ENCODE measurements at places on chromosomes 12 and 14.
A peak's percentile ranks its signal among the peaks of the same experiment; 100 is the strongest.

- DNase-seq = no peak
Measured at GRCh38 chr12:42625611-42626010, 36.1 kb upstream of the PRICKLE1 start.

DNA sequence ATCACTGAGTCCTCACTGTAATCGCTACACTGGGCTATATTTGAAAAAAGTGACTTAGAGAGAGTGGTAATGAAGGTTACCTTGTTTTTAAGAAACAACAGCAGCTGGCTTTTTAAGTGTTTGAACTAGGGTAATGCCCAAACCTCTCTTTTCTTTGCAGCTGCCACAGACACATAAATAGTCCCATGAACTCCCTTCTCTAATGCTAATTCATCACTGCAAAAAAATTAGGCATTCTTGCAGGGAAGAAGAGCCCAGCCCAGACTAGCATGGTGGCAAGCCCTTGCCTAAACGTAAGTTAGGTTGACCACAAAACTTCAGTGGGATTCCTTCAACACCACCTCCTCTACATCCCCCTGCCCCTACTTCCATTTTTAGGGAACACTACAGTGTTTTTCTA lies 17.9 kb upstream of the MED6 start:
- no peak for DNase-seq

DNA sequence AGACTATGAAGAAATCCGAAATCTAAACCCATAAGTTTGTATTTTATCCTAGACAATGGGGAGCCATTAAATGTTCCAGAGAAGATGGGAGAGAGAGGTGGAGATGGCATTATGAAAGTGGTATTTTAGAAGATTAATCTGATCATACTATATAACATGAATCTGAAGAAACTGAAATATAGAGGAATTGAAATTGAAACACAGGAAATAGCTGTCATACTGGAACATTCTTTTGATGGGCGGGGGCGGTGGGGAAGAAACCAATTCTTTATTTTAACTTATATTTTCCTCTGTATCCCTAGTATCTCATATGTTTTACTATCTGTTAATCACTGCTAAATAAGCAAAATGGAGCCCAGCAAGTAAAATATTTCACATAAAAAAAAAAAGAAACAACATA lies 27.0 kb upstream of the FOXN3 start:
- DNase-seq = no peak

- no peak for DNase-seq
Measured at GRCh38 chr14:84403585-84403984, 1126.4 kb upstream of the FLRT2 start.

DNA sequence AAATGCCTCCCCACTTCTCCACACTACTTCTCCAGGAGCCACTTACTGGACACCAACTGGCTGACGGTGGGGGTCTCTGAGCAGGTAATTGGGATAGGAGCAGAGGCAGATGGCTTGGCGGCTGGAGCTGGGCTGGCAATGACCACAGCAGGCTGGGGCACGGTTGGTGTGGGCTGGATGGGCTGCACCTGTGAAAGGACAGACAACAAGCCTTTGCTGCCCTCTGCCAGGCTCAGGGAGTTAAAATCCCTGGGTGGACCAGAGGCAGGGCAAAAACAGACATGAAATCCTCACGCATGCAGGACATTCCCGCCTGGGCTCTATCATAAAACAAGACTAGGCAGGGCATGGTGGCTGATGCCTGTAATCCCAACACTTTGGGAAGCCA lies 19.3 kb upstream of the TFCP2 start:
- DNase-seq = no peak

- DNase-seq = no peak
Measured at GRCh38 chr12:92604786-92605185, 98.0 kb upstream of the PLEKHG7 start.

- no peak for DNase-seq
Measured at GRCh38 chr14:104108570-104109541, 23.4 kb downstream of the ASPG start.

GRCh38 chr14:32932302-32932913 lies 6.3 kb upstream of the NPAS3 start:
- DNase-seq = no peak

DNA sequence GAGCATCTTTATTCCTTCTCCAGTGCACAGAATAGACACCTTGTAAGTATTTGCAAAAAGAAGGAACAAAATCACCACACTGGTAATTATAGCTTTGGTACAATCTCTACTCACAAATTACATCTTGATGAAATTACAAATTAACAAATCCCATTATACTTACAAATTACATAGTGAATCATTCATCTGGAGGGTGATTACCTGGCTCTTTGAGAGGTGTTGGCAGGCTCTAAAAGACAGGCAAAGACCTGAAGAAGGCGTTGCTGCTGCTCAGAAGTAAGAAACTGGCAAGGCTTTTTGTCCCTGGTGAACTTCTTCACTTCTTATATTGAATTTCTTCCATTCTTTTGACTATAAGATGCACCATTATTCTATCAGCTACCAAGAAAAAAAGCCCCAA lies 21.7 kb upstream of the LMNTD1 start:
- DNase-seq = no peak

DNA sequence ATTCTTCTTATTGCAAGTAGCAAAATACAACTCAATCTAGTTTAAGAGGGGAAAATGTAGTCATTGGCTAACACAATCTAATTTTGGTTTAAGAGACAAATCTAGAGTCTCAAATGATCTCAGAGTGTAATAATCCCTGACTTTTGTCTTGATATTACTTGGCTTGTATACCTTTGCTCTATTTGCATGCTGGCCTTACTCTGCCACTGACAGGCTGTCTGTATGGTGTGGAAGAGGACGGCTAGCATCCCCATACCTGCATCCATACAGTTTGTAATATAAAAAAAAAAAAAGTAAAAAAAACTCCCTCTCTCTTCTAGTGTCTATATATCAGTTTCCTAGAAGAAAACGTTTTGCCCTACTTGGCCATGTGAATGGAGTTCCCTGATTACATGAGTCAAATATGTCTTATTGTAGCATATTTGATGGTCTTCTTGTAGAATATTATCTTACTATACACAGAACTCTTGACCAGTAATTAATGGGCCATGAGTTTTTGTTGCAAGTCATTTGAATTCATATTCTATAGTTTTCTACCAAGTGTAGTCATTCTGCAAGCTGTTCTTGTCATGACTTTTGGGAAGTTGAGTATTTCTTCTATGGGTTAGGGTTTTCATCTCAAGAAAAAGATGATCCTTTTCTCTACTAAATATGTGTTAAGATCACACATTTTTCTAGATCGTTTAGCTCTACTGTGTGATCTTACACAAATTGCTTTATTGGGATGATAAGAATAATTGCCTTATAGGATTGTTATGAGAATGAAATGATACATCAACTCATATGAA lies 8.2 kb downstream of the HIF1A start:
- DNase-seq = no peak

GRCh38 chr12:83142914-83143313 lies 456.2 kb downstream of the TMTC2 start:
- DNase-seq = no peak

DNA sequence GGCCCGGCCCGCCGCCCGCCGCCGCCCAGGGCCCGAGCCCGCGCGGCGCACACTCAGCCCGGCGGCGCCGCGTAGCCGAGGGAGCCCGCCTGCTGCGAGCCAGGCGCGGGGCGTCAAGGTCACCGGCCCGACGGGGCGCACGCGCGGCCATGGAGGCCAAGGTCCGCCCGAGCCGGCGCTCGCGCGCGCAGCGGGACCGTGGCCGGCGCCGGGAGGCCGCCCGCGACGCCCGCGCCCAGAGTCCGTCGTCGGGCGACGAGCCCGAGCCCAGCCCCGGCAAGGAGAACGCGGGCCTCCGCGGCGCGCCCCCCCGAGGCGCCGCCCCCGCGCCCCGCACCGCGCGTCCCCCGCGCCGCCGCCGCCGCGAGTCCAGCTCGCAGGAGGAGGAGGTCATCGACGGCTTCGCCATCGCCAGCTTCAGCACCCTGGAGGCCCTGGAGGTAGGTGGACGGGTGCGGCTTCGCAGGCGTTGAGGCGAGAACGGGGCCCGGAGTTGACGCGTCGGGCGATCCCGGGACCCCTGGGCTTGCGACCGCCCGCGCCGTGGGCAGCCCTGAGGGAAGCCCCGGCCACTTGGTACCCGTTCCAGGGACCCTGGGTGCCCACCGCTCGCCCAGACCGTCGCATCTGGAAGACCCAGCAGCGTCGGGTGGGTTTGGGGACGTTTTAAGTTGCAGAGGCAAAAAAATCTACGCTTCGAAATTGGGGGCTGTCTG lies 629 bp downstream of the FBRSL1 start:
- no peak for DNase-seq

GRCh38 chr12:65500091-65500900 lies 221.8 kb downstream of the MSRB3 start:
- no peak for DNase-seq

DNA sequence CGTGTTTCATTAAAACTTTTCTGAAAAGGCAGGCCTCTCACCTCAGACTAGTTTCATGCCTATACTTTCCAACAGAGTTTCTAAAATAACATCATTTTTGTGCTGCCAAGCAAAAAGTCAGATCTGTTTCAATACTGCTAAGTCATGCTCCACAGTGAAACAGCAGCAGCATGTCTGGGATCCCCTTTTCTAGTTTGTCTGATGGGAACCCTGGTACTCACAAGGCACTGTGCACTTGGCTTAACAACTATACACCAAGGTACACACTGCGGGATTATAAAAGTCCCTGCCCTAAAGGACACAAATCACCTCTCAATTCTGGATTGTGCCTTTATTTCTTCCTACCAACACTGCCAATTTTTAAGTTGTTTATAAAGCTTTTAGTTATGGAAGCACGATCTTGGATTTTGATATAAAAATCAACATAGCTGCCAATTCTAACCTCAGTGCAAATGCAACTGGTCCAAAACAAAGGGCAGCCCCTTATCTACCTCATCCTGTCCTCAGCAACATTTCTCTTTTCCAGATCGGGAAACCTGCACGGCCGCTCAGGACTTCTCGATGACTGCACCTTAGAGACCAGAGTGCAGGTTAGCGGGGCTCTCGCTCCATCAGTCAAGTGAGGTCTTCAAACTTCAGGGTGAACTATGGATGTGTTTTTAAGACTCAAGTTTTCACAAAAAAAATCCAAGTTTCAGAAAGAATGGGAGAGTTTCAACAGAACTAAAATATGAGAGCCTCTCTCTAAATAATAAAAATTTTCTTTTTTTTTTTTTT lies 1.7 kb upstream of the EIF5 start:
- DNase-seq = no peak

DNA sequence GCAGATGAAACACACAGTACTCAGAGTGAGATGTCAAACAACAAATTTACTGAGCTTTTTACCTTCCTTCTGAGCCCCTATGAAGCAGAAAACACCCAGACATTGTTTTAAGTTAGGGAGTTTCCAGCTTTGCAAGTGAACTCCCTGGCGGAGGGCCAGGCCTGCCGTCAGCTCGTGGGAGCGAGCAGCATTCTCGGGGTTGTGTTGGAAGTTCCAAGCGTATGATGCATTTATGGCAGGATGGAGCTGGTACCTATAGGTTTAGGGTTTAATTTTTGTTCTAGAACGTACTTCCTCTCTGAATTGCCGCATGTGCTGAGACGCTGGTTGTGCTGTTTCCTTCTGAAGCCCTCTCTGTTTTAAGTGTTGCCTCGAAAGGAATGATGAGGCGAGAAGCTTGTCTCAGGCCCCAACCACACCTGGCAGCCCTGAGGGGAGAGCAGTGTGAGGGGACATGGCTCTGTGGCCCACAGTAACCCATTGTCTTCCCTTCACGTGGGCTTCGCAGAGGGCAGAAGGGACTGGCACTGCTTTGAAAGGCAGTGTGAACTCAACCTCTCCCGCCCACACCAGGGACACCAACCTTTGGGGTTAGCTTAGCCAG lies 76.6 kb downstream of the SSPN start:
- DNase-seq = no peak

GRCh38 chr12:106249411-106250135 lies 1.8 kb upstream of the CKAP4 start:
- DNase-seq = no peak

GRCh38 chr12:26156201-26156871 lies 31.5 kb upstream of the BHLHE41 start:
- no peak for DNase-seq

DNA sequence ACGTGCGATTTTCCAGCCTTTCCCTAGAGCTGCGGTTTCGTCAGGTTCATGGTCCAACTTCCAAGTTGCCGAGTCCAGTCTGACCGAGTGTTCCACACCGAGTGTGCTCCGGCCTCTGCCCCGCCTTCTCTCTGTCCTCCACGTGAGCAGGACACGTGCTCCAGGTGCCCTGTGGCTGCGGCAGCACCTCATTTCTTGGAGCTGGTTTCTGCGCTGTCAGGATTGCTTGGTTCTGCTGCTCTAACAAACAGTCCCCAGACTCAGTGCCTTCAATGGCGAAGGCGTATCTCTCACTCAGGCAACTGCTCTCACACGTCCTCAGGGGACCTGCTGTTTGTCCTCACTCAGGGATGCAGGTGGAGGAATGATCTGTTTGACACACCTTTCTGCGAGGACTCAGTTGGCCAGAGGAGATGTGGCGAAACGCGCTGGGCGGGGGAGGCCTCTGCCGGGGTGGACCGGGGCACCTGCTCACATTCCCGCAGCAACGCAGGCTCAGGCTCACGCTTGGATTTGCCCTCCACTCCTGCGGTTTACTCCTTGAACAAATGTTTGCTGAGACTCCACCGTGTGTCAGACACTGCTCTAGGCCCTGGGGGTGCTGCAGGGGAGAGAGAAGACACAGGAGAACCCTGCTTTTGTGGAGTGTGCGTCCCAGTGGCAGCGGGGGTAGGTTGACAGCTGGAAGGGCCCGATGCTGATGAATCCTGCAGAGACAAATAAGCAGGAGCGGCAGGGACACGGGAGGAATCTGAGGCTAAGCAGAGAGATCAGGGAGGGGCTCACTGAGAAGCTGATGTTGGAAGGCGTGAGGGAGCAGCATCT lies 63.4 kb upstream of the FBRSL1 start:
- no peak for DNase-seq

DNA sequence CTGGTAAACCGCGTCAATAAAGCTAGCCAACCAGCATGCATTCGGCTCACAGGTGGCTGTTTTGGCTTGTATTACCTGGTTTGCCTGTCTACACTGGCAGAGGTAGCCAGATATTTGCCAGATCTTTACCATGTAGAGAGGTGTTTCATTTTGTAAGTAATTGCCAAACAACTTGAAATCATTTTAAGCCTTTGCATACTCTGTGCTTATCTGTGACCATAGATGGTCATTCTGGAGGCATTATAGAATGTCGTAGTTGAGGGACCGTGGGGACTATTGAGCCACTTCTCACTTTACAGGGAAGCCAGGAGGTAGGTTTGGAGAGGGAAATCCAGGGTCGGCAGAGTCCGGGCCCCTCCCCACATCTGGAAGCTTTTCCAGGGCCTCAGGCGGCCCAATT lies 5.9 kb downstream of the ADGRD1 start:
- no peak for DNase-seq

GRCh38 chr12:9960590-9960989 lies 10.6 kb upstream of the CLEC12A start:
- DNase-seq = no peak

GRCh38 chr14:95046711-95047681 lies 110.3 kb downstream of the DICER1 start:
- DNase-seq = no peak

- peak; percentile 75 for DNase-seq
Measured at GRCh38 chr14:52694761-52695480, 437 bp downstream of the ERO1A start.

DNA sequence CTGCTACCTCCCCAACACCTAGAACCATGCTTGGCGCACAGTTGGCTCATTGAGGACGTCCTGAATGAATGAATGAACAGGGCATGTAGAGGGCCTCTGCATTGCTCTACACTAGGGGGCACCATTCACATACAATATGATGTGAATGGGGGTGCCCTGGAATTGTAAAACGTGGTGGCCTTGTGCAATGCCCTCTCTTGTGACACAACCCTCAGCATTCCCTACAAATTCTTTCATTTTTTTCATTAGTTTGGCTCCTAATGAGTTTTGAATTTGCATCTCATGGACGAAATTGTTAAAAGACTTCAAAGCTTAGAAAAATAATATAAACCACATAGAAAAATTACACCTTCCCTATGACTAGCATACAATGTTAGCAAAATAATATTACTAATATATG lies 2.3 kb upstream of the DIO2 start:
- no peak for DNase-seq

Data from CD4-positive, alpha-beta T cell treated with Interleukin-15 for 4 hours (primary cell).